ENCODE measurements at places on chromosomes 5 and 9.

- peak; percentile 90 for DNase-seq
Observed at GRCh38 chr5:141681695-141682641, at the start of gene ARAP3. TSS of gene ARAP3 (minus strand) at chr5:141682230. CDS start at chr5:141680486, 1,744 bp downstream.

GRCh38 chr5:74810915-74811314 lies 43.9 kb downstream of the NSA2 start:
- no peak for DNase-seq

- DNase-seq, result no peak
Observed at GRCh38 chr5:8288334-8288733, 419.4 kb downstream of the MTRR start.

DNA sequence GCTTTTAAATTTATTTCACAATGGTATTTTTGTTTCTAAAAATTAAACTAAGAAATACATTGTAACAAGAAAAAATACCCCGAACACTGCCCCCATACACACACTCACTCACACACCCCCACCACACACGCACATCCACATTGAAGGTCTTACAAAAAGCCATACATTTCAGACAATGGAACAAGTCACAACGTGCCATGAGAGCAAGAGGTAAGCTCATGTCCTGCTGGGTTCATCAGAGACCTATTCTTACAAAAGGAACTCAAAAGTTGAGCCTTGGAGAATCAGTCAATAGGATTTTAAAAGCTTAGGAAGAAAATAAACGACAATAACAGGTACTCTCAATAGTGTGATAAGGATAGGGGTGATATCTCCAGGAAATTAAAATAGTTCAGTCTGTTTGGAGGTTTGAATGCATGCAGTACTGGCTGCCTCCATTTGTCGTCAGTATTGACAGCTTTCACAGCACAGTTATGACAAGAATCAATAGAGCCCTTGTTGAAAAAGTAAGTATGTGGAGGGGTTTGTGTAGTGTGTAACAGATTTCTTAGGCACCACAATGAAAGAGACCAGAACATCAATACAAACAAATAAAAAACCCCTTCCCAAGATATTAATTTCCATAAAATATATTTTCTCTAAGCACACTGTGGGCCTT lies 1826.2 kb upstream of the CDH6 start:
- no peak for DNase-seq

- no peak for DNase-seq
Observed at GRCh38 chr9:119094086-119094485, 275.1 kb downstream of the BRINP1 start.

DNA sequence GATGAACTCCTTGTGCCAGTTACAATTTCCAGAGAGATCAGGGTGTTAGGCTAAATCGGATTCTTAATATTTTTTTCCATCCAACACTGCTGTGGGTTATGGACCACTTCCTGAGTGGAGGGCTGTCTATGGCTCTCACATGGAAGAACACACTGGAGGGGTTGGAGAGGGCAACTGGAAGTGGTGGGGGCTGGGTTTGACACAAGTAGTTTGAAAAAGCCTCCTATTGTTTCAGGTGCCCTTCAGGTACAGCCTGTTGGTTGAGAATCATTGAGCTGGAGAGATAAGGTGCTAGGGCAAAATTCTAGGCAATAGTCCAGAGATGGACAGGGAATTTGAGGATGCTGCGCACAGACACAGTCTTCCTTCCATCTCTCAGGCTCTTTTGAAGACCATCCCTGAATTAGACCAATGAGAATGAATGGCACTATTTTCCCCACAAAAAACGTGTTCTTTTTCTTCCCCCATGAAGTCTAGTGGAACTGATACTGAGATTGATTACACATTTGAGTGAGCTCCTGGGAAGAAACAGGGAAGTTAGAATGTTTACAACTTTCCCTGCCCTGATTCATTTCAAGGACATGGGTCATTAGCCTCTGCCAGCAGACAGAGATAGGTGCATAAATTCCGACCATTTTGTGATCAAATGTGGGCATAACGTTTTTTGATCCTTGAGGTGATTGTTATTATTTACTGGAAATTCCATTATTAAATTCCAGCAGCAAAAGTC lies 87.7 kb downstream of the ACER2 start:
- no peak for DNase-seq

GRCh38 chr9:18499980-18500379 lies 26.0 kb downstream of the ADAMTSL1 start:
- no peak for DNase-seq

- no peak for DNase-seq
Observed at GRCh38 chr9:35396560-35397215, 93.2 kb upstream of the RUSC2 start.

- DNase-seq, result peak; percentile 91
Observed at GRCh38 chr9:129145841-129146292, 32.2 kb downstream of the IER5L start.

DNA sequence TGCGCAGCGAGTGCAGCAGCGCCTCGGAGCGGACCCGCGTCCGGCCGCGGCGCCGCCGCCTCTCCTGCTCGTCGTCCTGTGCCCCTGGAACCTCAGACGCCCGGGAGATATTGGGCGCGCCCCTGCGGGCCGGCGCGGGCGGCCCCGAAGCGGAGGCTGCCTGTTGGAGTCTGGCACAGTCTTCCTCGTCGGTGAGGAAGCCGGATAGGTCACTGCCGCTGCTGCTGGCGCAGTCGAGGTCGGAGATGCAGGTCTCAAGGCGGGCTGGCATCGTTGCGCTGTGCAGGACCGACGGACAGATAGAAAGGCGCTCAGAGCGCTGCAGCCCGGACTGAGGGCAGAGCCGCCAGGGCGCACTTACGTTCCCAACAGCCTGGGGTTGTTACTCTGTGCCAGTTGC lies 344 bp downstream of the NEUROG1 start:
- DNase-seq, result no peak

DNA sequence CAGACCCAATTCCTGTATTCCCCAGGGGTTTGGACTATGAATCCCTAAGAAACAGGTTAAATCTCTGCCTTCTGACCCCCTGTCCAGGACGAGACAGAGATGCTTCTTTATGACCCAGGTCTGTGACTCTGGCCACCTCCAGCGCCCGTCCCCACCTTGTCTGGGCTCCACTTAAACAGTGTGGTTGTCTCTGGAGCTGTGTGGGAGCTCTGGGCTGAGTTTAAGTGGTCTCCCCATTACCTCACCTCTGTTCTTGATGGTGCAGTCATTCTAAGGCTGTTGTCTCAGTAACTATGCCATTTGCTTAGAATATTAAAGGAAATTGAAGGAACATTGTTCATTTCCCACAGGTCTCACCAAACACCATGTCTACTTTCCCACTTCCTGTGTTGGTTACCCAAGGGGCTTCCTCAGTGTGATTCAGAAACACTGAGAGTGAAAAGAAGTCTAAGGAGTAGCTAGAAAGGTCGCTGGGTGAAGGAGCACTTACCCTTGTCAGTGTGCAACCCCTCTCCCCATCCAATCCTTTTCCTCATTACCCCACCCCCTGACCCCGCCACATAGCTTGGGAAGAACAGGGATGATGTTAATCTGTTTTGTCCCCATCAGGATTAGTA lies 127.8 kb upstream of the CKMT2 start:
- no peak for DNase-seq

GRCh38 chr5:147601652-147602051 lies 91.8 kb upstream of the DPYSL3 start:
- DNase-seq, result no peak

Measured in AG08395 (cell line).